T follicular helper cell (primary cell): ENCODE measurements at places on chromosomes 1 and 21.

GRCh38 chr1:206457408-206458120 lies 12.7 kb upstream of the IKBKE start:
- DNase-seq: no peak

DNA sequence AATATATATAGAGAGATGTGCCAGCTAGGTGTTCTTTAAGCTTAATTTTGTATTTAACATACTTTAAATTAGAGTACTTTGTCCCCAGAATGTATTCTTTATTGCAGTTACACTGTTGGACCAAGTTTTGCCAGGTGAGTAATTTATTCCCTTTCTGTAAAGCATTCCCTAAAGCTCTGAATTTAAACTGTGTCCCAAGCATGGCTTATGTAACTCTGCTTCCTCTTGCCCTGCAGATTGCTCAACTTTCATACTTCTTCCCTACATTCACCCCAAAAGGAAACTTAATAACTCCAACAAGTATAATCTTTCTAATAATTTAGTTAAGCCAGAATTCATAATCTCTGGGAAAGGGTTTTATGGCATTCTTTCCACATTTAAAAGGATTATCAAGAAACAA lies 5.6 kb downstream of the LYPLAL1 start:
- DNase-seq: no peak

- peak; percentile 29 for DNase-seq
Measured at GRCh38 chr1:110196917-110197765, 13.0 kb upstream of the KCNC4 start.

DNA sequence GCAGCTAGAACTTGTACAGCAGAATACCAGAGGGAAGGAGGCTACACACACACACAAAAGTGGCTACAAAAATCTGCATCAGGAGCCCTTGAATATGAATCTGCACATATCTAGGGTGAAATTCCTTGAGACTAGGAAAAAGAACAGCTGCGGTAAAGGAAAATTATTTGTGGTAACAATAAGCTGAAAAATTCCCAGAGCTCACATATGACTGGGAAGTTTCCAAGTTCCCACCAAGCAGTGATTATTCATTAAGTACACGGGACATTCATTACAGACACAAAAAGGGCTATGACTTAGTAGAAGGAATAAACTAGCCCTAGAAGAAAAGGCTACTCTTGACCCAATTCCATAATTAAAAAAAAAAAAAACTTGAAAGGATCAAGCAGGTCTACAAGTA lies 149.5 kb upstream of the BACE2 start:
- DNase-seq: no peak

DNA sequence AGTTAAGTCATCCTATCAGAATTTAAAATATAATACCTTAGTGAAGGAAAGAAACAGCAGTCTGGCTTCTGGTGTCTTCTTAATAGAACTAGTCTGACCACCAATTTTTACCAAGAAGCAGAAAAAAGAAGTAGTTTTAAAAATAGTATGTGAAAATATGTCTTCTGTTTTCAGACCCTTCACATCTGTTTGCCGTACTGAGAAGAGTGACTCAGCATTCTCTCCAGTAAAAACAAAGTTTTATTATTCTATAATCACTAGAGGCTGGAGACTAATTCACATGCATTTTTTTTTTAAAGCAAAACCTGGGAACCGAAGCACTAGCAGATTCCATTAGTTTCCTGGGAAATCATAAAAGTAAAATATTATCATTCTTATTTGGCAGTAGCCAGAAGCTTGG lies 163.8 kb downstream of the COL24A1 start:
- no peak for DNase-seq

GRCh38 chr21:37551331-37551992 lies 184.9 kb downstream of the DYRK1A start:
- no peak for DNase-seq

GRCh38 chr21:14308234-14308633 lies 74.7 kb downstream of the HSPA13 start:
- DNase-seq: no peak

DNA sequence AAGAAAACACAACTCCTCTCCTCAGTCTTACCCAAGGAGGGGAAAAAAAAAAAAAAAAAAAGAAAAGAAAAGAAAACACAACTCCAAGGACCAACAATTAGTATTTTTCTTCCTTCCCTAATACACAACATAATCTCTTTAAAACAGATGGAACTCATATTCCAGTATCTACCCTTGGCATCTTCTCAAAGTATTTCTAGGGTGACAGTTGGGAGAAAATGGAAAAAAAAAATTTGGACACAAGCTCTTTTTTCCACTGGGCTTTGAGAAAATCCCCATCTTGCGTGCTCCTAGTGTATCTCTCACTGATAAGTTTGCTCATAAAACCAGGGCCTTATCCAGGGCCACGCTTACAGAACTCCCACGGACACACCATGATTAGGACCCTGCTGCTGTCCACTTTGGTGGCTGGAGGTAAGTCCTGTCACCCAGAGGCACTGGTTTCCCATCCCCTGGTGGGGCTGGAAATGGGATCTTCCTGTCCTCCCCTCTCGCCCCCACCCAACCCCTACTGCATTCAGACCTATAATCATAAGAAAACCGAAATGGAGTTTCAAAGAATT lies at the start of gene CELA2B:
Gene CELA2B (plus strand): TSS at position 353 of the 563 bp plus-strand sequence. CDS start 22 bp downstream, at position 375.
- no peak for DNase-seq

DNA sequence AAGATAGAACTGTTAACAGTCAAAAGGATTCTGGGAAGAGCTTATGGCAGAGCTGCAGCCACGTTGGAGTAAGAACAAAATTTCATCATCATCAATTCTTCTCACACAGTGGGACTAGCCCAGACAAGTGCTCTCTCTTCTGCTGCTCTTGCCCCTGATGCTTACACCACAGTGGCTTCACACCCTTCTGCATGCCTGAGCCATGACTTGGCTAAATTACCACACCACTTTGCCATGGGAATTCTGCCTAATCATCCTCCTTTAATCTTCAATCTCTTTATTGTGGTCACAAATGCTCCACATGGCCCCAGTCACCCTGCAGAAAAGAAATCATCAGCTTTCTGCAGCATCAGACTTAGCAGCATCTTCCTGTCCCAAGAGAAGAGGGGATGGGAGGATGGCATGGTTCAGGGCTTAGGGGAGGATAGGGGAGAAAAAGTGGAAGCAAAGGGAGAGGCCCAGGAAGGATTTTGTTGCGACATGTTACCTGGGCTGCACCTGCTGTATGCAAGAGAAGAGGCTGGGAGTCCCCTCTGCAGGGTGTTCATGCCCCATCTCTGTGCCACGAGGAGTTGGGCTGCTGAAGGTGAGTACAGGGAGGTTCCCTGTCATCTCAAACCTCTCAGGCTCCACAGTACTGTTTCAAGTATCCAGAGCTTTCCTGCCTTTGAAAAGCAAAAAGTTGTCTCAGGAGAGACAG lies 9.0 kb upstream of the RPTN start:
- no peak for DNase-seq

- DNase-seq: no peak
Measured at GRCh38 chr1:1510912-1511532, 940 bp upstream of the ATAD3A start.

- no peak for DNase-seq
Measured at GRCh38 chr1:205047764-205048231, 4.8 kb downstream of the CNTN2 start.

- DNase-seq: peak; percentile 55
Measured at GRCh38 chr1:21334214-21335087, 44.2 kb upstream of the ECE1 start.

- DNase-seq: no peak
Measured at GRCh38 chr21:42562816-42563215, 49.2 kb downstream of the SLC37A1 start.

DNA sequence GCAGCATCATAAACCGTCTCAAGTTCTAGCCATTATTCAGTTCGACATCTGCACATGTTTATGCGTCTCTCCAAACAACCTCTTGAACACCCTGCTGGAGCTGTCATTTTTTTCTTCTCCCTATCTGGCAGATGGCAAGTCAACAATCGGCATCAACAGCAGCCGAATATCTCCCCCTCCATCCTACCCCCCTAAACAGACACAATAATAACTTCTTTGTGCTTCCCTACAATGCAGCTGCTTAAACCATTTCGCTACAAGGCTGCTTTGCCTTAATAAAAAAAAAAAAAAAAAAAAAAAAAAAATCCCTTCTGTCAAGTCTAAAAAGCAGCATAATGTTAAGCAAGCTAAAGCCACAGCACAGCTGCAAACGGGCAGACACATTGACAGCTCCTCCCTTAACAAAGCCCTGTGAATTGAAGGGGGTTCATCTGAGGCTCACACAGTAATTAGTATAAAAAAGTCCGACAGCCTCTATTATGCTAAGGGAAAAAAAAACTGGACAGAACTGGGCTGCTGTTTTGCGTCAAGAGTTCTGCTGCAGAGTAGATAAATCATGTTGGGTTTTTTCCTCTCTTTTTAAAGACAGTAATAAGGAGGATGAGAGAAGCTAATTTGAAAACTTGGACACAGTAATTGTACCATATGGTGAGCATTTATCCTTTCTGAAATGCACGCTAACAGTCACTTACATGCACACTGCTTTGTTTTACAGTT lies 136.4 kb downstream of the AKT3 start:
- no peak for DNase-seq

DNA sequence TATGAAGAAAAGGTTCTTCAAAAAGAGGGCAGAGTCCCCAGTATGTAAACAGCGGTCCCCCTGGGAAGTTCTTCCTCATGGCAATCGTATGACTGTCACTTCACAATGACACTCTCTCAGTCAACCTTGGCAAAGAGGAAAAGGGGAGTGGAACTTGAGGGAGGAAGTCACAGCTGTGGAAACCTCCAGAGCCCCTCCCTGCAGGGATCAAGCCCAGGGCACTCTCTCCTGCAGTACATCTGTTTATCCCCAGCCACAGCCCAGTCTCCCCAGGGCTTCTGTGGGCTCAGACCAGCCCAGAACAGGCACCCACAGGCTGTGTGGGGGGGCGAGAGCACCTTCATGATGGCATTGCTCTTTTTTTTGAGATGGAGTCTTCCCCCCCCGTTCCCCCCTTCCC lies 2.0 kb downstream of the ATP13A2 start:
- DNase-seq: no peak

- DNase-seq: peak; percentile 33
Measured at GRCh38 chr1:19439464-19440171, 45.7 kb downstream of the CAPZB start.

- no peak for DNase-seq
Measured at GRCh38 chr1:89965193-89965768, 29.6 kb upstream of the ZNF326 start.

- DNase-seq: no peak
Measured at GRCh38 chr1:93033029-93033428, 46.1 kb upstream of the MTF2 start.

GRCh38 chr21:23394458-23394857 lies 2212.8 kb downstream of the MRPL39 start:
- no peak for DNase-seq

DNA sequence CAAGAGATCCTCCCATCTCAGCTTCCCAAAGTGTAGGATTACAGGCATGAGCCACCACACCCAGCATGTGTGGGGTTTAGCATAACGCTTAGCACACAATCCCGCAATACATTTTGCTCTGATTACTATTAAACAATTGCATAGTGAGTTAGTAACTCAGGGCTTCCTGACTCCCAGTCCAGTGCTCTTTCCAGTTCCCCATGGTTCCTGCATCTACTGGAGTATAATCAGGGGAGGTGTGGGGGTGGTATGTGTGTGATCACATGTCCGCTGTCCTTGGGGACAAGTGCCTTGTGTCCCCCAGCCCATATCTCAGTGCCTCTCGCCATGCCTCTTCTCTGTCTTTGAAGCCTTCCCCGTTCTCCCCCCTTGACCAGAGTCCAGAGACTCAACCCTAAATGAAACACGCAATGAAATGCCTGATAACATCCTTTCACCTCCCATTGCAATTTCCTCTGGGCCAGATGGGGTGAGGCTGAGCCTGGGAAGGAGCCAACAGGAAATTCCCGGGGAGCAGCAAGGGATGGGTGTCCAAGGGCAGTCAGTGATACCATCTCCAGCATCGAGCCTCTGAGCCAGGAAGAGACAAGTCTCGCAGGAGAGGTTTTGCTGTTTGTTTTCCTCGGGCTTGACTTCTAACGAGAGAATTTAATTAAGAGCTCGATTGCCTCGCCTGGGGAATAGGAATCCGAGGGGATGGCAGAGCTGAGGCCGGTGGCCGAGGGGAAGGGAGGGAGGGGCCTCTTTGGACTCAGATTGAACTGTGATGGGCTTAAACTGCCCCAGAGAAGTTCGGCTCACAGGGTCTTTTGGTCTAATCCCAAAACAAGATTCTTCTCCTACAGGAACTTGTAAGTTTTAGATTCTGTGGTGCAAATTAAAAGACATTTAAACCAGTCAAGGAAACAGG lies 7.7 kb upstream of the HTR1D start:
- no peak for DNase-seq

DNA sequence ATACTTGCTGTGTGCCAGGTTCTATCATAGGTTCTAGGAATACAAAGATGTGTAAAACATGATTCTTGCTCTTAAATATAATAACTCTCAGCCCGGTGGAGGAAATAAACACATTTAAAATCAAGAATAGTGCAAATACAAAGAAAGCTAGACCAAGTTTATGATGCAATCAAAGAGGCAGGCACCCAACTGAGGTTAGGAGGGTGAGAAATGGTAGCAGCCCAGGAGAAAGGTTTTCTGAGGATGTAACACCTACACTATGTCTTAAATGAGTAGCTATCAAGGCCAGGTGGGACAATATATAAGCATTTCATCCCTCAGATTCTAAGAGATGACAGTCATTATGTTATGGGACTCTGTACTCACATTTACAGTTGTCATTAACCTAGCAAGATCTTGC lies 9.7 kb upstream of the PIGC start:
- no peak for DNase-seq

DNA sequence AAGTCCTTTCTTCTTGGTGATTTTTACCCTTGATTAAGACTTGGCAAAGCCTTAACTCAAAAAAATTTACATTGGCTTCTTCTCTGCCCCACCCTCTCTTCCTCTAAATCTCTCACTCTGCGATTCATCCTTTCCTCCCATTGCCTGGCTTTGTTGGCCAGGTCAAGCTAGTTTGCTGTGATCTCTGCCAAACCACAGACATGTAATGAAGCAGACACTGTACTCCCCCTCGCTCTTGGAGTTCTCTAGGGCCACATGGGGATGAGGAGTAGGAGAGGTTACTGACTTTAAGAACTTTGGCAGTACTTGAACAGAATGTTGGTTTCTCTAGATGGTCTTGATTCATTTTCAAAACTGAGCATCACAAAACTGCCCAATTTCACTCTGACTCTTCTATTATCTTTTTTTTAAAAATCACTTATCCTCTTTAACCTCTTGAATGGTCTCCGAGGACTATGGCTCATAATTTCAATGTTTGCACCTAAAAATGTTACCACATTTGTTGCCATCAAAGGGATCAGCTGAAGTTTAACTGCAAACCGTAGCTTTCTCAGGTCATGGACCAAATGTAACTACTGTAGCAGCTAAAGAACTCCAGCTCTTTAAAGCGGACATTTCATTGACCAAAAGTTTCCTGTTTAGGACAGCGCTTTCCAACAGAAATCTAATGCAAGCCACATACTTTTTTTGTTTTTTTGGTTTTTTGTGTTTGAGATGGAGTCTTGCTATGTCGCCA lies 62.7 kb upstream of the IPO9 start:
- no peak for DNase-seq

GRCh38 chr21:15065392-15066122 lies 757 bp upstream of the NRIP1 start:
- DNase-seq: peak; percentile 70

GRCh38 chr1:206487970-206488369 lies 17.7 kb downstream of the IKBKE start:
- no peak for DNase-seq
